ENCODE measurements at places on chromosomes 12 and 14.

DNA sequence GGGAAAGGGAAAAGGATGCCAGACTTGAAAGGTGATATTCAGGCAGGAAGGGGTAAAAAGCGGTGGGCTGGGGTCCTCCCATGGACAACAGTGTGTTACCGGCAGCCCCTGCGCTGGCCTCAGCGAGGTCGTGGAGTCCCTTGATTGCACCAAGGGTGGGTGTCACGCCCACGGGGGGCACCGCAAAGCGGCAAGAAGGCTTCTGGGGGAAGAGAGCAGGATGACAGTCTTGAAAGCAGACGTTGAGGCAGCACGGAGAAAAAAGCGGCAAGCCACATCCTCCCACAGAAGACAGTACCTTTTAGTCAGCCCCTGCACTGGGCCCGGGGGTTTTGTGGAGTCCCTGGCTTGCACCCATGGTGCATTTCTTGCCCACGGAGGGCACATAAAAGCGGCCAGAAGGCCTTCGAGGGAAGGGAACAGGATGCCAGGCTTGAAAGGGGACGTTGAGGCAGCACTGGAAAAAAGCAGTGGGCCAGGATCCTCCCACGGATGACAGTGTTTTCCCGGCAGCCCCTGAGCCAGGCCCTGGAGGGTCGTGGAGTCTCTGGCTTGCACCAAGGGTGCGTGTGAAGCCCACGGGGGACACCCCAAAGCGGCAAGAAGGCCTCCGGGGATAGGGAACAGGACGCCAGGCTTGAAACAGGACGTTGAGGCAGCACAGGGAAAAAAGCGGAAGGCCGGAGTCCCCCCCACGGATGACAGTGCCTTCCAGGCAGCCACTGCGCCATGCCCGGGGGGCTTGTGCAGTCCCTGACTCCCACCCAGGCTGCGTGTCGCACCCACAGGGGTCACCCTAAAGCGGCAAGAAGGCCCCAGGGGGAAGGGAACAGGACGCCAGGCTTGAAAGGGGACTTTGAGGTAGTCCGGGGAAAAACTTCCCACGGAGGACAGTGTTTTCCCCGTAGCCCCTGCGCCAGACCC lies 162.2 kb upstream of the ALG10B start:
- DNase-seq = peak; percentile 20

GRCh38 chr12:16506394-16506793 lies 99.6 kb downstream of the LMO3 start:
- DNase-seq = no peak

- DNase-seq = no peak
Measured at GRCh38 chr14:51419685-51420084, 179.6 kb downstream of the TMX1 start.

GRCh38 chr12:12812174-12812573 lies 972 bp upstream of the DDX47 start:
- no peak for DNase-seq

DNA sequence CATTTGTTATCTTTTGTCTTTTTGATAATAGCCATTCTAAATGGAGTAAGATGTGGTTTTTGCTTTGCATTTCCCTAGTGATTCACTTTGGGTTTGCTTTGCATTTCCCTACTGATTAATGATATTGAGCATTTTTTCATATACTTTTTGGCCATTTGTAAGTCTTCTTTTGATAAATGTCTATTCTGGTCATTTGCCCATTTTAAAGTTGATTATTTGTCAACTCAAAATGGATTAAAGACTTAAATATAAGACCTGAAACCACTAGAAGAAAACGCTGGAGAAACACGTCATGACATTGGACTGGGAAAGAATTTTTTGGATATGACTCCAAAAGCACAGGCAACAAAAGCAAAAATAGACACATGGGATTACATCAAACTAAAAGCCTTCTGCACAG lies 148.0 kb downstream of the APAF1 start:
- no peak for DNase-seq

GRCh38 chr14:81382517-81383225 lies 17.5 kb downstream of the STON2 start:
- DNase-seq = no peak

- peak; percentile 49 for DNase-seq
Measured at GRCh38 chr14:52013984-52014600, 24.7 kb downstream of the RTRAF start.

- DNase-seq = no peak
Measured at GRCh38 chr14:33404054-33404453, 465.4 kb downstream of the NPAS3 start.

DNA sequence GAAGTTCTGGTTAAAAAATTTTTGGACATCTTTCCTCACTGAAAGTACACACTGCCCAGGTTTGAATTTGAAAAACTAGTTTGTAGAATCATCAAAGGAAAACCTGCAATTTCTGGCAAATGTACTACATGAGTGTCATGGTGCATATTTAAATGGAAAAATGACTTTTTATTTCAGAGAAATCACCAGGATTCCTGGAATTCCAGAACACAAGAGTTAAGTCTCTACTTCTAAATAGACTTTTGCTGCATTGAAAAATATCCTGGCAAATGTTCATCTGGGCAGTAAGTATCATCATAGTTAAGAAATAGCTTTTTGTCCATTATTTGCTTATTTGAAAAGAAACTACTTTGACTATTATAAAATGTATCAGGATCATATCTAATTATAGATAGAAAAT lies 275.1 kb downstream of the PRKD1 start:
- no peak for DNase-seq

- no peak for DNase-seq
Measured at GRCh38 chr14:96792003-96792402, 5.2 kb upstream of the VRK1 start.

- DNase-seq = no peak
Measured at GRCh38 chr12:4139191-4139590, 134.4 kb upstream of the CCND2 start.

GRCh38 chr12:38934686-38935085 lies 29.3 kb upstream of the CPNE8 start:
- DNase-seq = no peak

DNA sequence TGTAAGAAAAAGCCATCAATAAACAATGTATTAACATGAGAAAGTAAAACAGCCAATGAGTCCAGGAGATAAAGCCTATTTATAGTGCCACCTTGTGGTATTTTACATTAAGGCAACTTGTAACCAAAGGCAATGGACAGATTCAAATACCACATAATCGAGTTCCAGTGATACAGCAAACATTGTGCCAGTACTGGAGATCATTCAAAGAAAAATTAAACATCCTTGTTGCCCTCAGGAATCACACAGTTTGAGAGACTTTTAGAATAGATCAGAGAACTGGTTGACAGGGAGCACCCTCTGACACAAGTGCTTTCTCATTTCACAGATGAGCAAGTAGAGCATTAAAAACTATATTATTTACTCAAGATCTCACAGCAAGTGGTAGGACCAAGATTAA lies 98.1 kb downstream of the DDHD1 start:
- no peak for DNase-seq

- peak; percentile 58 for DNase-seq
Measured at GRCh38 chr12:6199531-6200255, 507 bp upstream of the CD9 start.

DNA sequence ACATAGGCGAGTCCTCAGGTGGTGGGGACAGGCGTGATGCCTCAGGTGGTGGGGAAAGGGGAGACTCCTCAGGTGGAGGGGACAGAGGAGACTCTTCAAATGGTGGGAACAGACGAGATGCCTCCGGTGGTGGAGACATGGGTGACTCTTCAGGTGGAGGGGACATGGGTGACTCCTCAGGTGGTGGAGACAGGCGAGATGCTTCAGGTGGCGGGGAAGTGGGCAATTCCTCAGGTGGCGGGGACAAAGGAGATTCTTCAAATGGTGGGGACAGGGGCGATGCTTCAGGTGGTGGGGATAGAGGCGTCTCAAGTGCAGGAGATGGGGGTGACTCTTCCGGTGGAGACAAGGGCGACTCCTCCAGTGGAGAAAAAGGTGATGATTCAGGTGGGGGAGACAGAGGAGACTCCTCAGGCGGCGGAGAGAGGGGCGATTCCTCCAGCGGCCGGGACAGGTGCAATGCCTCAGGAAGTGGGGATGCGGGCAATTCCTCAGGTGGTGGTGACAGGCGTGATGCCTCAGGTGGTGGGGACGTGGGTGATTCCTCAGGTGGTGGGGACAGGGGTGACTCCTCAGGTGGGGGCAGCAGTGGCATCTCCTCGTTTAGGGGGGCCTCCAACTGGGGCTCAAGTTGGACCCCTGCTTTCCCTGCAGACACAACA lies 8.7 kb downstream of the KMT2D start:
- no peak for DNase-seq

- DNase-seq = peak; percentile 64
Measured at GRCh38 chr12:130832561-130833209, 6.4 kb downstream of the STX2 start.

- DNase-seq = peak; percentile 18
Measured at GRCh38 chr12:25248137-25248536, 2.6 kb downstream of the KRAS start.

DNA sequence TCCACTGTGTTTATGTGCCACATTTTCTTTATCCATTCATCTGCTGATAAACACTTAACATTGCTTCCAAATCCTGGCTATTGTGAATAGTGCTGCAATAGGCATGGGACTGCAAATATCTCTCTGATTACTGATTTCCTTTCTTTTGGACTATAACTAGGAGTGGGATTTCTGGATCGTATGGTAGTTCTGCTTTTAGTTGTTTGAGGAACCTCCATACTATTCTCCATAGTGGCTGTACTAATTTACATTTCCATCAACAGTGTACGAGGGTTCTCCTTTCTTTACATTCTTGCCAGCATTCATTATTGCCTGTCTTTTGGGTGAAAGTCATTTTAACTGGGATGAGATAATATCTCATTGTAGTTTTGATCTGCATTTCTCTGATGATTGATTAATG lies 47.6 kb downstream of the TAOK3 start:
- DNase-seq = no peak

DNA sequence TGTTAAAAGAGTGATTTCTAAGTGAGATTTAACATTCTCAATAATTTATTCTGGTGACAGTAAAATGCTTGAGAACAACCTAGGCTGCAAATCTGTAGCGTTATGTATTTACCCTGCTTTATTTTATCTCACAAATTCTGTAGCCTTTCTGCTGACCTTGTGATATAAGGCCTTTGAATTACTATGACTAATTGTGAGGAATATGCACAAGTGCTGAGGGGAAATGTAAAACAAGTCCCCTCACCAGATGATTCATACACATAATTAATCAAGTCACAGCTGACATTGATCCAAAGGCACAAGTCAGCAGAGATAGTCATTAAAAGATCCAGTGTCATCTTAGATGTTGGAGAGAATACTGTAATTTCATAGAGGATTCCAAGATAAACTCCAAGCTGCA lies 992.7 kb upstream of the USP15 start:
- DNase-seq = no peak

GRCh38 chr12:6369916-6370575 lies 5.3 kb downstream of the SCNN1A start:
- DNase-seq = no peak

DNA sequence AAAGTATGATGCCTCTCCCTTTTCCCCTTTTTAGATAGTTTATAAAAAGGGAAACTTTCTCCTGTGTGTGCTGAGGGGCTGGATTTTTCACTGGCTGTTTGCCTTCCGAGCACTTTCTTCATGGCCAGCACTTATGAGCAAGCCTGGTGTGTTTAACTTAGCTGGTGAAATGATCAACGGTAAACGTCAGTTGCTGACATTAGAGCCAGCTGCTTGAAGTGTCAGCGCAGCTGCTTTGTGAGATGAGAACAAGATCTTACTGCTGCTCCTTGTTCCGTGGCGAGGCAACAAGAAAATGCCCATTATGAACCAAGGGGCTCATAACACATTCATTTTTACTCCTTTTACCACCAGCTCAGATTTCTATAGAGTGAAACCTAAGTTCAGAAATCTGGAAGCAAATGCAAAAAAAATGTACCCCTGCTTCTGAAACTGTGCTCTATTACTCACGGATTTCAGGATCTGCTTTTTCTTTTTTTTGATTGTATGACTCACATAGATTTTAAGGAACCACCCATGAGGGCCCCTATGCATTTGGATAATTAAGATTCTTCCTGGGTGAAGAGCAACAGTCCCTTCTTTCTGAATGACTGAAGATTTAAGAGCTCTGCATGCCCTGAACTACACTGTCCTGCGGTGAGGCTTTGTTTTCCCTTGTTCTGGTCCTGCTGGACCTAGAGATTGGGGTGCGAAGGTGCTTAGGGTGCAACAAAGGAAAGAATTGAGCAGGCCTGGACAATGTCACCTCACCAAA lies 74.3 kb upstream of the CPM start:
- DNase-seq = no peak

DNA sequence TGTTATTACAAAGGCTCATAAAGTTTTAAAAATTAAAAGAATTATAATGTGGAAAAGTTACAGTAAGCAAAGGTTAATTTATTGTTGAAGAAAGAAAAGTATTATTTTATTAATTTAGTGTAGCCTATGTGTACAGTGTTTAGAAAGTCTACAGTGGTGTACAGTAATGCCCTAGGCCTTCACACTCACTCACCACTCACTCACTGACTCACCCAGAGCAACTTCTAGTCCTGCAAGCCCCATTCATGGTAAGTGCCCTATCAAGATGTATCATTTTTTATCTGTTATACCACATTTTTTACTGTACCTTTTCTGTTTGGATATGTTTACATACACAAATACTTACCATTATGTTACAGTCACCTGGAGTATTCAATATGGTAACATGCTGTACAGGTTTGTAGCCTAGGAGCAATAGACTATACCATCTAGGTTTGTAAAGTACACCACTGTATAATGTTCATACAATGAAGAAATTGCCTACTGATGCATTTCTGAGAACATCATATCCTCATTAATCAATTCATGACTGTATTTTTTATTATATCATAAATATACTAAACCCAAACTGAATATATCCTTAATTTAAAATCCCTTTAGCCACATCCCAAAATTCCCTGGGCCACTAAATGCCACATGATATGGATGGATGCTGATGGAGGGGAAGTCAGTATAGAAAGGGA lies 43.6 kb upstream of the NID2 start:
- no peak for DNase-seq

DNA sequence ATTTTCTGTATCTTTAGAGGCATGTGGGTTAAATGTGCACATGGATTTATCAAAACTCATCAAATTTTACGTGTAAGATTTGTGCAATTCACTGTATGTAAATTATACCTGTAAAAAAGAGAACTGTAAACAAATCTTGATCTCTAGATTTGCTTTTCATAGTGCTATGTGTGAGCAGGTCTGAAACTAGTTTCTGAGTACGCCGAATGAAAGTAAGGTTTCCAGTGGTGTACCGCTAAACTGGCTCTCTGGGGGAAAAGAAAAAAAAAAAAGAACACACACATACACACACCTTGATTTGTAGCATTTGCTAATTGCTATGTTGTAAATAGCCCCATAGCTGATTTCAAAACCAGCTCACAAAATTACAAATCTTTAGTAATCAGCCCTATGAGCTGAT lies 8.6 kb upstream of the SLC41A2 start:
- DNase-seq = no peak

- DNase-seq = no peak
Measured at GRCh38 chr12:48197549-48197970, 5.5 kb downstream of the OR10AD1 start.

GRCh38 chr12:77392467-77393088 lies 327.2 kb upstream of the E2F7 start:
- no peak for DNase-seq

GRCh38 chr12:132851465-132851864 lies 22.8 kb upstream of the GOLGA3 start:
- no peak for DNase-seq
